Lung (tissue), 17 donors: ENCODE measurements at places on chromosomes 5 and 9. TPM values are rescaled to one million over a fixed set of nuclear protein-coding genes. Genes with fewer than 3 reads are reported as not detected.

SPINK4 gene
- not detected for total RNA-seq

DAB2 gene
- 100 TPM for total RNA-seq

BNIP1 gene
- total RNA-seq: 14.3 TPM

ANKRD34B gene
- not detected for total RNA-seq

CD274 gene
- total RNA-seq: 5.9 TPM

N4BP3 gene
- 11.4 TPM for total RNA-seq

ABO gene
- 23.0 TPM for total RNA-seq

TAF11L5 gene
- not detected for total RNA-seq
